Diencephalon (tissue), 1 donor: ENCODE measurements at places on chromosomes 11 and 22. TPM values are rescaled to one million over a fixed set of nuclear protein-coding genes. Genes with fewer than 3 reads are reported as not detected.

Gene NCAM1
- 689 TPM for total RNA-seq

Gene NCF4
- 3.0 TPM for total RNA-seq

Gene SCGB1A1
- not detected for total RNA-seq

Gene LRRC56
- 3.5 TPM for total RNA-seq

Gene OR51G2
- not detected for total RNA-seq

Gene SCUBE2
- total RNA-seq = 12.5 TPM

Gene CABP4
- 0.23 TPM for total RNA-seq

Gene TBC1D10A
- 11.1 TPM for total RNA-seq

Gene DDTL
- 3.9 TPM for total RNA-seq

Gene PRODH
- total RNA-seq = 10.1 TPM
